Activated gamma-delta T cell treated with anti-CD3 and anti-CD28 coated beads, Interleukin-2, amount 50 U/mL, for 16 hours (primary cell): ENCODE measurements at places on chromosomes 1 and 21.

DNA sequence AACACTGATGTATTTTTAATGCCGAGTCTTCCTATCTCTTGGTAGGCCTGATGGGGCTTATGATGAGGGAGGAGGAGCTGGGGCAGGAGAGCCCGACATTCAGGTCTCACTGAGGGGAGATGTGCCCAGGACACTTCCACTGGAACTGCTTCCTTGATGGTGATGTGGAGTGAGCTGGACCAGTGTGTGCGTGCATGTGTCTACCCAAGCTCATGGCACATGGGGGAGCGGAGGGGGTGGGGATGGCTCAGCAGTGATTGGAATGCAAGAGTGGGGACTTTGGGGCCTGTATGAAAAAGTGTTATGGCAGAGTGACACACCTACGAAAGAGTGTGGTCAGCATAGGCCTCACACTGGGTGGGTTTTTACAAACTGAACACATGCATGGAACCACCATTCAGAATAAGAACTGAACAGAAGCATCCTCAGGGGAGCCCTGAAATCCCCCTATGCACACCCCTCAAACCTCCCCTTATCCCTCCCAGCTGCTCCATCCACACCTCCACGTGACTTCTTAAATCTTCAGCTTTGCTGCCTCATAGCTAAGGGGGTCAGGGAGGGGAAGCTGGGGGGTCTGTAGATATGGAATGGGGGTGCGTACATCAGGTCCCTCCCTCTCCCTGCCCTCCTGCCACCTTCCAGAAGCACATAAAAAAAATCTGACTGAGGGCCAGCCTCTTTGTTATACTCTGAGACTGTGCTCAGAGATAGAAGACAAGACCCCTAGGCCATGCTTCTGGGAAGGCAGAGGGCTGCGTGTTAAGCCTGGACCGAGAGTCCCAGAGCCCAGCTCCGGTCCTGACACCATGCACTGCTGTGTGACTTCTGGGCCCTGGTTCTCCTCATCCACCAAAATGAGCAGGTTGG, 11.6 kb downstream of the IL6R start:
- no peak for DNase-seq

GRCh38 chr1:22282364-22282995, 139.6 kb upstream of the WNT4 start:
- no peak for DNase-seq

DNA sequence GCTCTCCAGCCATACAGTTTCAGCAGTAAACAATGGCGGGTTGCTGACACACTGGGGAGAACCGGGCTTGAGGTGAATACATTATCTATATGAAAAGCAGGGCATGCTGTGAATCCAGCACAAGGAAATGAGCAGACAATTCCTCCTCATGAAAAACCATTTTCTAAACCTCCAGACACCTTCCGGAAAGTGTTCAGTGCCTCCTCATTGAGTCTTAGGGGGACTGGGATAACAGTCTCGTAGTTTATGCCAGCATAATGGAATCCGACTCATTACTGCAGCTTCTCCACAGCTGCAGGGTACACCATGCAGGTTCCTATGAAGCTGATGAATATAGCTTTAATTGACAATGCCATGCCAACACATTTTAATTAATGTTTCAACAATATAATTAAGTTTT, 284.1 kb downstream of the BACH1 start:
- no peak for DNase-seq

GRCh38 chr1:21301794-21302440, 11.7 kb upstream of the ECE1 start:
- DNase-seq: no peak

DNA sequence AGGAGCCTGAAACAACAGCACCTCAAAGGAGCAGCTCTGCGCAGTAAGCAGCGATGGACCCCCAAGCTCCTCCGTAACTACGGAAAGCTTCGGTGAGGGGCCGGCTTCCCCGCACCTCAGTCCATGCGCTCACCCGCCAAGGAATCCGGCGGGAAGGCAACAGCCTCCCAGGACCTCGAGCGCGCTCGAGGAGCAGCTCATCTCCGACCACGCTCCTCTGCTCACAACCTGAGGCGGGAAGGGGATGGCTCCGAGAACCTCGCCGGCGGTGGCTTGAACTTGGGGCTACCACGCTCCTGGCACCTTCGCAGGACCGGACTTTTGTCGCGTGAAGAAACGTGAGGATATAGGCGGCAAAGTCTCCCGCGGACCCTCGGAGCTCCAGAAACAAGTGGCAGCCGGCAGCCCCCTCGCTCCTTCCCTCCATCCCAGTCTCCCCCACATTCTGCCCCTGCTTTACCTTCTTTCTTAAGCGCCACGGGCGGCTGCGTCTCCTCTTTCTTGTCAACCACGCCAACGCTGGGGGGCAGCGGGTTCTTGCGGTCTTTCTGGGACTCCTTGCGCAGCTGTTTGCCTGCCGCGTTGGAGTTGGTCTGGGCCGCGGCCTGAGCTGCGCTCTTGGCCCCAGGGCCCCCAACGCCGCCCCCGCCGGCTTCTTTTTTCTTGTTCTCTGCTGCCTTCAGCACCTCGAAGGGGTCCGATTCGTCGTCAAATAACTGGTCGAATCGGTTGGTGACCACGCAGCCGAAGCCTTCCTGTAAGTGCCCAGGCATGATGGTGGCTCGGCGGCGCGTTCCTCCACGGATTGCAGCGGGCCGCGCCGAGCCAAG, 459 bp downstream of the SERBP1 start:
- DNase-seq: peak; percentile 9

GRCh38 chr1:93605812-93606512, 75.7 kb downstream of the BCAR3 start:
- no peak for DNase-seq
